ENCODE measurements at places on chromosomes 3 and 15.

DNA sequence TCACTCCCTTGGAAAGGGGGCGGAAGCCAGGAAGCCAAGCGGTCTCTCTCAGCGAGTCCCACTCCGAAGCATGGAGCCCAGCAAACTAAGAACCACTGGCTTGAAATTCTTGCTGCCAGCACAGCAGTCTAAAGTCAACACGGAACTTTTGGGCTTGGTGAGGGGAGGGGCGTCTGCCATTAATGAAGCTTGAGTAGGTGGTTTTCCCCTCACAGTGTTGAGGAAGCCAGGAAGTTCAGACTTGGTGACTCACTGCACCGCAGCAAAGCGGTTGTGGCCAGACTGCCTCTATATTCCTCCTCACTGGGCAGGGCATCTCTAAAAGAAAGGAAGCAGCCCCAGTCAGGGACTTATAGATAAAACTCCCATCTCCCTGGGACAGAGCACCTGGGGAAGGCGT is 665.4 kb upstream of the CBLB start:
- peak; percentile 71 for DNase-seq

DNA sequence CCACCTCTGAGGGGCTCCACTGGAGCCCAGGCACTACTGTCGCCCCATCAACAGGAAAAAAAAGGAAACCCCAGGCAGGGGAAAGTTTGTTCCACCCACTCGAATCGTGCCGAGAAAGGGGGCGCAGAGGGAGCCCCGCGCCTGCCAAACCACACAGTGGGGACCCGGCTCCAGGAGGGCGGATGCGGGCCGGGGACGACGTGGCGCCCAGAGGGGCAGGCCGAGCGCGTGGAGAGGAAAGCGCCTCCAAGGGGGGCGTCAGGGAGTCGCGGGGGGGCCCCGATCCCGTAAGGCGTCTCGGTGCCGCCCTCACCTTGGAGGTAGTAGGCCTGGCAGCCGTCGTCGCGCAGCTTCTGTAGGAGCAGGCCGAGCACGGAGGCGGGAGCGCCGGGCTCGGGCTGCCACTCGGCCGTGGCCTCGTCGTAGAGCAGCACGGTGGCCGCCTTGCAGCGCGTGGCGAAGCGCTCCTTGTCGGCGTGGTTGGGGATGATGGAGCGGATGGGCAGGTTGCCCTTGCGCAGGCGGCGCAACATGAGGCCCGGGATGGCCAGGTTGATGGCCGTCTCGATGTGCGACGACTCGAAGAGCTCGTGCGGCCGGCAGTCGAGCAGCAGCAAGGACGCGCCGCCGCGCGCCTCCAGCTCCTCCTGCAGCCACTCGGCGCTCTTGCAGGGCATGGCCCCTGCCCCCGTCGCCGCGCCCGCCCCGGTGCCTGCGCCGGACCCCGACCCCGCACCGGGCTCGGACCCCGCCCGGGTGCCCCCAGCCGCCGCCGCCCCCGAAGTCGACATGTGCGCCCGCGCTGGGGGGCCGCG is 627 bp downstream of the DUSP7 start:
- DNase-seq, result peak; percentile 42

DNA sequence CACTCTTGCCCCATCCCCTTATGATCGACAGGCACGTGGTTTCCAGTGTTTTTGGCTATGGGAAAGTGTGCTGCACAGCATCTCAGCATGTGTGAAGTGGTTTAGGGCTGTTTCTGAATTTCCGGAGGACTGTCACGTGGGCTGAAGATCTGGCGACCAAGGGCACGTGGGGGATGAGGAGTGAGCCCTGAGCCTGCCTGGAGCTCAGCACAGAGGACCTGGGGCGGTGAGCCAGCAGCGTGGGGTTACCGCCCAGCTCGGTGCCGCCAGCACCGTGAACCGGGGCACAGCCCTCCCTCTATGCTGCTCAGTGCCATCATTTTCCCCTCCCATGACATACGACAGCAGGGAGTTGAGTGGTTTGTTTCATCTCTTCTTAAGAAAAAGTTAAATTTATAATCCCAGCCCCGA is 150.2 kb downstream of the DNAJB8 start:
- peak; percentile 35 for DNase-seq

DNA sequence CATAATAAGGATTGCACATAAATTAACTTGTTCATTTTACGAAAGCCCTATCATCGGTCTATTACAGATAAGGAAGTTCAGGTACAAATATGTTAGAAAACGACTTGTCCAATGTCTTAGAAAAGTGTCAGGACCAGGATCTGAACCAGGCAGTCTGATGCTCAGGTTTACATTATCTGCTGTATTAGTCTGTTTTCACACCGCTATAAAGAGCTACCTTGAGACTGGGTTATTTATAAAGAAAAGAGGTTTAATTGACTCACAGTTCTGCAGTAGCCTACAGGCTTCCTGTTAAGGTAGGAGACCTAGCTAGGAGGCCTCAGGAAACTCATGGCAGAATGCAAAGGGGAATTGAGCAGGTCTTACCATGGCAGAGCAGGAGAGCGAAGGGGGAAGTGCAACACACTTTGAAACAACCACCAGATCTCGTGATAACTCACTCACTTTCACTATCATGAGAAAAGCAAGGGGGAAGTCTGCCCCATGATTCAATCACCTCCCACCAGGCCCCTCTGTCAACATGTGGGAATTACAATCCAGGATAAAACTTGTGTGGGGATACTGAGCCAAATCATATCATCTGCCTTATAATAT is 45.8 kb upstream of the GOLIM4 start:
- no peak for DNase-seq

- no peak for DNase-seq
Observed at GRCh38 chr3:48222616-48223513, at the start of gene CAMP. CAMP (plus strand) TSS chr3:48223495; CDS start chr3:48223512, 17 bp downstream.

DNA sequence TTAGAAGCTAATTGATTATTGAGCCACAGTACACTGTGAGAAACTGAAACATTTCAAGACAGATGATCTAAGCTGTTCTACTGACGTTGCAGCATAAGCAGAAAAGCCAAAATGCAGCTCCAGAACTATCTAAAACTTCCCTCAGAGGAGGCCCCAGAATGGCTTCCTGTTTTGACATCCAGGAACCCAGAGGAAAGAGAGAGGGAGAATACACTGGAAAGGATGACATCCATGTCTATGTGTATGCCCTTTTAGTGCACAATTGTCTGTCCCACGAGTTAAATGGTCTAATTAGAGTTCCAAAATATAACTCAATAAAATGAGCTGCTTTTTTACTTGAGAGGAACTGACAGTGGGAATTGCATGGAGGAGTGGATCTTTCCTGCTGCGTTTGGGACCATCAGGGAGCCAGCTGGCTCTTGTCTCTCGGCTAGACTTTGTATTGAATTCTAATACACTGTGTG is 688.1 kb downstream of the ZNF385D start:
- no peak for DNase-seq
